Naive thymus-derived CD4-positive, alpha-beta T cell (primary cell): ENCODE measurements at places on chromosomes 1 and 21. TPM values are rescaled to one million over a fixed set of nuclear protein-coding genes. Genes with fewer than 3 reads are reported as not detected.

- no peaks in the 10 kb centered on the region for H3K36me3 ChIP-seq
Observed at GRCh38 chr1:225253784-225254183, 174.1 kb downstream of the LBR start.

- no peaks in the 10 kb centered on the region for H3K27me3 ChIP-seq
- DNase-seq = no peak
- no peaks in the 10 kb centered on the region for H3K4me1 ChIP-seq
- H3K27ac ChIP-seq = no peak overlapping the region
- H3K36me3 ChIP-seq = no peaks in the 10 kb centered on the region
Observed at GRCh38 chr1:180646093-180646492, 14.3 kb downstream of the XPR1 start.

DNA sequence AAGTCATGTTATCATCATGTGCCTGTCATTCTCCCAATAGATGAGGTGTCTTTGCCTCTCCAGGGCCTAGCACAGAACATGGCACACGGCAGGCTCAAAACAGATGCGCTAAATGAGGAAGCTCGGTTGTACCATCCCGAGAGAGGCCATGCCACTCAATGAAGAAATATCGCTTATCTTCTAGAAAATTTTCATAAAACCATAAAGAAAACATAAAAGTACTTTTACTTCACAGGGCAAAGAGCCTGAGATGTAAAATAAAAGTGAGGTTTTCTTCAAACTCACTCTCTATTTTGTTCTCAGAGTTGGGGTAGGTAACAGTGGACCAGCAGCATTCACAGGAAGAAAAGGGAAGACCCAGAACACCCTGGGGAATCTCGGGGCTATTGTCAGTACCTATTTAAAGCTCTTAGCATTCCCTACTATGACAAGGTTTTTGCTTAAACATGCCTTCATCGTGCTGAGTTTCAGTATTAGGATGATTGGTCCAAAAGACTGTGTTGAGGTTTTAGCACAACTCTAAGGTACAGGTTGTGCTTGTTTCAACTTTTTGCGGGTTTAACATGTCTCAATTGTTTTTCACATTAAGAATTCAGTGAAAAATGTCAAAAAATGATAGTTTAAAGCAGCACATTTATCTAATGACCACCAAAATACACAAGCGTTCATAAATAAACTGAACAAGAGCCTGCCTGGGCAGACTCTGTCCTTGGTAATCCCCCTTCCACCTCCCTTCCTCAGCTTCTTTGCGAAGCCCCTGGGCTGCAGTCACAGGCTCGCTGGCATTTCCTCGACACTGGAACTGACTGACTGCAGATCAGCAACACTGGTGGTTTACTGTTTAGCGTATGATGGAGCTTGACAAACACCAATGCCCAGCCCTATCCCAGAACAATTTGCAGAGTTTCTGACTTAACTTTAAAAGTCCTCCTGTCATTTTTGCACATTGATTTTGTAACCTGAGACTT, 55.6 kb downstream of the COQ8A start:
- DNase-seq = no peak
- no peaks in the 10 kb centered on the region for H3K27me3 ChIP-seq
- H3K27ac ChIP-seq = no peak overlapping the region
- H3K36me3 ChIP-seq = no peaks in the 10 kb centered on the region
- H3K4me1 ChIP-seq = no peaks in the 10 kb centered on the region

DNA sequence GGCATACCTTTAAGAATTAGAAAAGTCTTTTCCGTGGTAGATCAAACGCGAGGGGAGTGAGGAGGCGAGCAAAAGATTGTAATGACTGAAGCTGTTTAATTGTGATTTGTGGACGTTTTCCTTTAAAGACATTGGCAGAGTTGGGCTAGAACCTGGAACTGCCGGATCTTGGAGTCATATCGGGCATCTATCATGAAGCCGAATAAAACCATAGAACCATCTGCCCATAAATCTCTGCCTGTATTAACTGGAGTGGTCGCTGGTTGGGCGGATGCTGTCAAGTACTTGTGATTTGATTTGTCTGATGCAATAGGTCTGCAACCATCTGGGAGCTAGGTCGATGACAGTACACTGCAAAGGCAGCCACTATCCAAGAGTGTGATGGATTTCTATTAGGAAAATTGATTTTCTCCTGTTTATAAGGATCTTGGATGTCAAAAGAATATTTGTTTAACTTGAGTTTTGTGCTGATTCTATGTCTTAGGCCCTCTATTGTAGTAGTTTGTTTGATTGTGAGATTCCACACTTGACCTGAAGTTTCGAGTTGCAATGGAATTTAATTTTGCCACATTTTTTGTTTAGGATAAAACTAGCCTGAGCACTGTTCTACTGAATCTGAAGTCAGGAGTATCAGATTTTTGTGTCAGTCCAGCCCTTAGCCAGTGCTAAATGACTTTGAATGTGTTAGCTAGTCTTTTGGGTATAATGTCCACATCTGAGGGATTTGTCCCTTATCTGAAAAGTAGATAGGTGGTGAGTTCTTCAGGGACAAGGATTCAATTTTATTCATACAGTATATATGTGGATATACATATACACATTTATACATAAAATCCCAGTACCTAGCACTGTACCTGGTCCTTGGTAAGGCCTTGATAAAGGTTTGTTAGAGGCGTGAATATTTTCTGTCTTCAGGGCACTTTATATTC, 1.2 kb downstream of the SARS1 start:
- H3K27me3 ChIP-seq = no peaks in the 10 kb centered on the region
- H3K36me3 ChIP-seq = no peaks in the 10 kb centered on the region
- H3K27ac ChIP-seq = peak overlapping the region; percentile 85
- DNase-seq = peak; percentile 17
- peaks cover 27% of the 10 kb centered on the region for H3K4me1 ChIP-seq

The FCRL2 gene
- 0.09 TPM for polyA plus RNA-seq

The BMP8B gene
- 0.09 TPM for polyA plus RNA-seq

DNA sequence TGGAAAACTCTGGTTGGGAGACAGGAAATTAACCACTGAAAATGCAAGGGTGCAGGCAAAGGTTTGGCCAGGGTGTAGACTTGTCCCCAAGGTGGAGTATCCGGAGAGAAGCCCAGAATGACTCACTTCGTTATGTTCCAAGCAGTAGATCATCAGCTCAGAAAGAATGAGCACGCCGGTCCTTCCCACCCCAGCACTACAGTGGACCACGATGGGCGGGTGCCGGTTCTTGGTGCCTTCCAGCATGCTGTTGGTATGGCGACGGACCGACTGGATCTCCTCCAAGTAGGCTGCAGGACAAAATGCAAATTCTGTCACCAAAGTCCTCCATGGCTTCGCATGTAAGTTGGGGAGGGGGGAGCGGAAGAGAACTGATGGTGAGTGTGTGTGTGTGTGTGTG, 83.4 kb downstream of the SMYD2 start:
- no peak overlapping the region for H3K4me3 ChIP-seq
- DNase-seq = no peak

The SH2D2A gene
- 15.7 TPM for polyA plus RNA-seq

The OR14A16 gene
- not detected for polyA plus RNA-seq

The CHIA gene
- not detected for polyA plus RNA-seq

The KDF1 gene
- 9.5 TPM for polyA plus RNA-seq

DNA sequence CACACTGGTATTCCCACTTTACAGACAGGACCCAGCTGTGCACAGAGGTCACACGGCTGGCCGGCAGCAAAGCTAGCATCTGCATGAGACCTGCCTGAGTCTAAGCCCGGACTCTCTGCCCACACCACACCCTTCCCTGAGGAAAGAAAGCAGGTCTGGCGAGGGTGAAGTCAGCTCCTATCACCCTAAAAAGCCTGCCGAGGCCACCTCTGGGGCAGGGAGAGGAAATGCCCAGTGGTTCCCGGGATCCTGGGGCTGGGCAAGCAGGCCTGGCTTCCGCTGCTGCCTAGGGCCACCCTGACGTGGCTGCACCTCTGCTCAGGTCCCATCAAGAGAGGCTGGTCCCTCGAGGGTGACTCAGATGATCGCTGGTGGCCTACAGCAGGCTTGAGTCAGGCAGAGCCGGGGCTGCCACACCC, 42.2 kb downstream of the RAP1GAP start:
- H3K27ac ChIP-seq = no peak overlapping the region
- no peaks in the 10 kb centered on the region for H3K36me3 ChIP-seq
- H3K4me3 ChIP-seq = no peak overlapping the region
- DNase-seq = no peak
- no peaks in the 10 kb centered on the region for H3K4me1 ChIP-seq

The CEP85 gene
- polyA plus RNA-seq = 5.4 TPM

The TSPAN1 gene
- not detected for polyA plus RNA-seq

- H3K4me1 ChIP-seq = no peaks in the 10 kb centered on the region
- no peak overlapping the region for H3K4me3 ChIP-seq
- H3K36me3 ChIP-seq = no peaks in the 10 kb centered on the region
- no peak overlapping the region for H3K27ac ChIP-seq
- DNase-seq = no peak
Observed at GRCh38 chr1:17232759-17233661, 15.9 kb upstream of the PADI3 start.

The CACNA1S gene
- polyA plus RNA-seq = not detected

DNA sequence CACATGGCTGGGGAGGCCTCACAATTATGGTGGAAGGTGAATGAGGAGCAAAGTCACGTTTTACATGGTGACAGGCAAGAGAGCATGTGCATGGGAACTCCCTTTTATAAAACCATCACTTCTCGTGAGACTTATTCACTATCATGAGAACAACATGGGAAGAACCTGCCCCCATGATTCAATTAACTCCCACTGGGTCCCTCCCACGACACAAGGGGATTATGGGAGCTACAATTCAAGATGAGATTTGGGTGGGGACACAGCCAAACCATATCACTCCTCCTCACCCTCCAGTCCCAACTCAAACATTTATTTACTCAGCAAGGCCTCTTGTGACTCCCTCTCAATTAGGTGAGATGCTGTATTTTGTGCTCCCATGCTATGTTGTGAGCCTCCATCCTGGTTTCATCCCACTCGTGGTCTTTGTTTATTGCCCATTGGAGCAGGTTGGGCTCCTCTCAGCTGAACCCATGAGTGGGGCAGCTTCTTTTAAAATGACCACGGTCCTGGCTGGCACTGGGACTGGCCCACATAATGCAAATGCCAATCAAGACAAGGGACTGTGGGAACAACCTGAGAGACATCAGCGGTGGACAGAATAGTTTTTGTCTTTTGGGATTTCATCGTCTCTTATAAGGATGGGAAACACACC, 28.8 kb downstream of the IRF2BP2 start:
- H3K27ac ChIP-seq = no peak overlapping the region
- no peak for DNase-seq
- no peaks in the 10 kb centered on the region for H3K4me1 ChIP-seq
- no peaks in the 10 kb centered on the region for H3K36me3 ChIP-seq
- H3K4me3 ChIP-seq = no peak overlapping the region

The MAP3K21 gene
- polyA plus RNA-seq = 0.47 TPM

- no peak overlapping the region for H3K4me3 ChIP-seq
- DNase-seq = peak; percentile 4
- H3K27me3 ChIP-seq = no peaks in the 10 kb centered on the region
- no peaks in the 10 kb centered on the region for H3K4me1 ChIP-seq
- H3K27ac ChIP-seq = no peak overlapping the region
- H3K36me3 ChIP-seq = no peaks in the 10 kb centered on the region
Observed at GRCh38 chr21:40386294-40386911, 460.6 kb downstream of the DSCAM start.

The CELA2A gene
- not detected for polyA plus RNA-seq

The SUSD4 gene
- polyA plus RNA-seq = 7.7 TPM
